ENCODE measurements at places on chromosomes 5 and 9. TPM values are rescaled to one million over a fixed set of nuclear protein-coding genes. Genes with fewer than 3 reads are reported as not detected.
A peak's percentile ranks its signal among the peaks of the same experiment; 100 is the strongest.

- H3K4me1 ChIP-seq, result peaks cover 14% of the 10 kb centered on the region
- H3K36me3 ChIP-seq, result peaks cover 49% of the 10 kb centered on the region
- H3K27me3 ChIP-seq, result no peaks in the 10 kb centered on the region
- no peak overlapping the region for H3K27ac ChIP-seq
Measured at GRCh38 chr5:138182808-138183207, 3.9 kb downstream of the KIF20A start.

Gene PPP2R2B
- total RNA-seq, result not detected

Gene CYLC2
- total RNA-seq, result not detected

DNA sequence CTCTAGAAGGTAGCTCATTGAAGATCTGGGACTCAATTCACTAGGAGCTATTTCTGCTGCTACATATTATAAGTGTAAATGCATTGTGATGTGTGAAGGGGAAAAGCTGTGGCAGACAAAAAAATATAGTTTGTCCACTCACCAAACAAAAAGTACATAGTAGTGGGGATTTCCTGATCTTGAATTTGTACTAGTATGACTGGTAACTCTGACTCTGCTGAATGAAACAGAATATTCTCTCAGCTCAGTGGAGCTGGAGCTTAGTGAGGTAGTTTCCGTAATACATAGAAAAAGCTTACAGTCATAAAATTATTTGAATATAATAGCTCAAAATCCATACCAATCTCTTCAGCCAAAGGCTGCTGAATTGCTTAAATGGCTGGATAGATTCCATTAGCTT is 455.6 kb upstream of the CD180 start:
- no peaks in the 10 kb centered on the region for H3K36me3 ChIP-seq
- no peak overlapping the region for H3K27ac ChIP-seq
- no peak for DNase-seq
- no peaks in the 10 kb centered on the region for H3K4me1 ChIP-seq
- H3K27me3 ChIP-seq, result no peaks in the 10 kb centered on the region

DNA sequence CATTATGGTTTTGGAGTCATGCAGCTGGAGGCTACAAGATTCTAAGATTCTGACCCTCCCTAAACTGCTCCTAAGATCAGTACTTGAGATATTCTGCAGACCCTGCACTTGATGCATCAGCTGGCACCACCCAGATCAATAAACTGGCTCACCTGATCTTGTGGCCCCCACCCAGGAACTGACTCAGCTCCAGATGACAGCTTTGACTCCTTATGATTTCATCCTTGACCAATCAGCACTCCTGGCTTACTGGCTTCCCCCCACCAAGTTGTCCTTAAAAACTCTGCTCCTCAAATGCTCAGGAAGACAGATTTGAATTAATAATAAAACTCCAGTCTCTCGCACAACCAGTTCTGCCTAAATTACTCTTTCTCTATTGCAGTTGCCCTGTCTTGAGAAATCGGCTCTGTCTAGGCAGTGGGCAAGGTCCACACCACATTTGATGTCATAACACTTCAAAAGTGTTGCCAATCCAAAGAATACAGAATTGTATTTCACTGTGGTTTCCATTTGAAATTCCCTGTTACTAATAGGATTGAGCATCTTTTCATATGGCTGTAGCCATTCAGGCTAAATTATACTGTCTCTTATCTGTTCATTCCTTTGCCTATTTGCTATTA is 14.8 kb upstream of the SLC30A5 start:
- H3K4me1 ChIP-seq, result peaks cover 5% of the 10 kb centered on the region
- peaks cover 6% of the 10 kb centered on the region for H3K36me3 ChIP-seq
- no peak overlapping the region for H3K4me3 ChIP-seq
- DNase-seq, result no peak
- no peaks in the 10 kb centered on the region for H3K27me3 ChIP-seq
- no peak overlapping the region for H3K27ac ChIP-seq

DNA sequence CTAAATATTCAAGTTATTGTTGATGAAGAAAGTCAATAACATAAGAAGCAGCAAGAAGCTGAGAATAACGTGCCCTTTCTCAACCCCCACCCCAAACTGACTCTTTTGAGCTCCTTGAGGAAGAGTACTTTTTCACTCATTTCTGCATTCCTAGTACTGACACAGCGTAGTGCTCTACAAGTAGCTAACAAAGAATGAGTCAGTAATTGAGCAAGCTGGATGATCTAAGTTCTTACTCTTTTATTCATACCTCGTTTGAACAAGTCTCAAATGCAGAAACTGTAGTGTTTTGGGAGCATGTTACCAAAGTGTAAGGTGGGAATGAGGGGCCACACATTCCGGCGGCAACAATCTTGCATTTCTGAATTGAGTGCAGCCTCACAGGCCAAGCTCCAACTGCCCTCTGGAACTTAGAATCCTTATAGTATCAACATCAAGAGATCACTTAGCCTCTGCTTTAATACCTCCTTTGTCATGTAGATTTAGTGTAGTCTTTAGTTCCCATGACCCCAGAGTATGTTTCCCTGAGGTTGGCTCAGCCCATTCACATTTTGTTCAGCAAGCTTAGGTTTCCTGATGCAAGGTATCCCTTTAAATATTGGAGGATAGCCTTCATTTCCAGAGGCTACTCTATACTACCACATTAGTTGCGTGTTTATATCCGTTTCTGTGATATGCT is 152.0 kb downstream of the PRR16 start:
- H3K4me3 ChIP-seq, result peak overlapping the region; percentile 1
- H3K4me1 ChIP-seq, result peaks cover 32% of the 10 kb centered on the region
- H3K27me3 ChIP-seq, result no peaks in the 10 kb centered on the region
- peak; percentile 84 for DNase-seq

DNA sequence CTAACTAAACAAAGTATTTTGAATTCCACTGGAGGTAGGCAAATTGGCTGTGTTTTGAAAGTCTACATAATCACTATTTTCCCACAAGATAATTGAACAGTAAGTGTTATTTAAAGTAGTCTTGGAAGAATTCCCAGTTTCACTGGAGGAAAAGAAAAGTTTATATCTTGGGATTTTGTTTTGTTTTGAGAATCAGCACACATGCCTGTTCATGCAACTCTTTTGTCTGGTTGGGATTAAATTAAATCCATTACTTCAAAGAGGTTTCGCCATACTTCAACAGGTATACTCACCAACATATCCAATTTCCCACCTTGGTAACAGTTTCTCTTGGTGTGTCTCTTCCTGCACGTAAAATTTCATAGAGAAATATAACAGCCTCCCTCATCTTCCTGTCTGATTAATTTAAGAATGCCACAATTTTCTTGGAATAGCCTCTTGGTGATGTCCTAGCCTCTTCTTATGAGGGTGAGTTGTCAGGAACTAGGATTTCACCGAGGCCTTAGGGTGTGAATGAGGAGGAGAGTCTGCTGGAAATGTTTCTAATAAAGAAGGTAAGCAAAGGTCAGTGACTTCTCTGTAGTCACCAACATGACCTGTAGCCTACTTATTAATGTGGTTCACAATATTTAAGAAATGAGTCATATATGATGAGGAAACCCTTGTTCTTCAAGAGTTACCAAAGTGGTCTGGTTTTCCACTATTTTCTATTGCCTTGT is 48.1 kb downstream of the ITGA2 start:
- H3K27ac ChIP-seq, result peak overlapping the region; percentile 76
- peaks cover 31% of the 10 kb centered on the region for H3K4me1 ChIP-seq
- peak overlapping the region; percentile 6 for H3K4me3 ChIP-seq
- peaks cover 5% of the 10 kb centered on the region for H3K36me3 ChIP-seq
- no peaks in the 10 kb centered on the region for H3K27me3 ChIP-seq
- DNase-seq, result peak; percentile 91

GRCh38 chr9:131036529-131037334 is 27.8 kb downstream of the LAMC3 start:
- H3K4me3 ChIP-seq, result no peak overlapping the region
- DNase-seq, result no peak
- peaks cover 22% of the 10 kb centered on the region for H3K27me3 ChIP-seq
- no peak overlapping the region for H3K27ac ChIP-seq
- H3K4me1 ChIP-seq, result no peaks in the 10 kb centered on the region

GRCh38 chr5:141465351-141465750 is 10.4 kb upstream of the PCDHGC3 start:
- no peak overlapping the region for H3K4me3 ChIP-seq
- H3K27me3 ChIP-seq, result no peaks in the 10 kb centered on the region

Gene TMEFF1
- total RNA-seq, result 0.28 TPM

GRCh38 chr9:115883467-115884329 is 269.9 kb upstream of the PAPPA start:
- no peaks in the 10 kb centered on the region for H3K27me3 ChIP-seq
- DNase-seq, result peak; percentile 86
- H3K36me3 ChIP-seq, result no peaks in the 10 kb centered on the region
- no peak overlapping the region for H3K27ac ChIP-seq
- peaks cover 6% of the 10 kb centered on the region for H3K4me1 ChIP-seq

GRCh38 chr5:38467353-38468040 is 88.9 kb downstream of the LIFR start:
- H3K27ac ChIP-seq, result no peak overlapping the region
- H3K4me3 ChIP-seq, result no peak overlapping the region
- H3K36me3 ChIP-seq, result no peaks in the 10 kb centered on the region
- H3K27me3 ChIP-seq, result no peaks in the 10 kb centered on the region

Gene NACC2
- total RNA-seq, result 20.2 TPM

GRCh38 chr5:19615661-19616060 is 372.3 kb downstream of the CDH18 start:
- H3K4me3 ChIP-seq, result no peak overlapping the region
- H3K27ac ChIP-seq, result no peak overlapping the region
- no peaks in the 10 kb centered on the region for H3K36me3 ChIP-seq
- no peak for DNase-seq

GRCh38 chr5:124701016-124701415 is 45.4 kb downstream of the ZNF608 start:
- H3K27ac ChIP-seq, result no peak overlapping the region
- H3K36me3 ChIP-seq, result peaks cover 9% of the 10 kb centered on the region
- DNase-seq, result no peak

Gene CCDC192
- not detected for total RNA-seq

DNA sequence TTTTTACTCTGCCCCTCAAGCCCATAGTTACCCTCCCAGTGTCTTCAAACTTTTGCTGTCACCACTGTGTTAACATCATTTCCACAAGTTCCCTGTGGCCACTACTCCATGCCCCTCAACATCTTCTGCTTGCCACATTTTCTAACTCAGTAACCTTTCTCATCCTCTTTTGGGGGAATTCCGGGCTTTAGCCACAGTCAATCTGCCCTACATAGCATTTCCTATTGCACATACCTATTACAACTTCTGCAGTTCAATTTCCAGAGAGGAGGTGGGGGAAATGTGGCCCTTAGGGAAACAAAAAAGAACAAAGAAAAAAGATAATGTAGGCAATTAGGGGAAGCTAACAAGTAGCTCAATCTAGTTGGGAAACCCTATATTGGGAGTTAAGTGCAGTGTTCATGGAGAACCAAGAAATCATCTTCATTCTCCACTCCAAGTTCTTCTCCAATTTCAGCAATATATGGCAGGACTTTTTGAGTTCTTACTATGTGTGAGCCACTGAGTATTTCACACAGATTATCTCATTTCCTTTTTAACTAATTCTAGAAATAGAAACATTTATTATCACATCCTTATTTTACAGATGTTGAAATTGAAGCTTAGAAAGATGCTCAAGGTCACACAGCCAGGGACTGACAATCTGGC is 40.2 kb upstream of the LPAR1 start:
- H3K27ac ChIP-seq, result no peak overlapping the region
- H3K36me3 ChIP-seq, result no peaks in the 10 kb centered on the region
- no peaks in the 10 kb centered on the region for H3K4me1 ChIP-seq
- H3K27me3 ChIP-seq, result no peaks in the 10 kb centered on the region
- H3K4me3 ChIP-seq, result no peak overlapping the region

DNA sequence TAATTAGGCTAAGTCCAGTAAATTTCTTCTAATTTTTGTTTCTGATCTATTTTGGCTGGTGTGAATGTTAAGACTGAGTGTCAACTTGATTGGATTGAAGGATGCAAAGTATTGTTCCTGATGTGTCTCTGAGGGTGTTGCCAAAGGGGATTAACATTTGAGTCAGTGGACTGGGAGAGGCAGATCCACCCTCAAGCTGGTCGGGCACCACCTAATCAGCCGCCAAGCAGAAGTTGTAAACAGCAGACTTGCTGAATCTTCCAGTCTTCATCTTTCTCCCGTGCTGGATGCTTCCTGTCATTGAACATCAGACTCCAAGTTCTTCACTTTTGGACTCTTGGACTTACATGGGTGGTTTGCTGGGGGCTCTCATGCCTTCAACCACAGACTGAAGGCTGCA is 21.4 kb upstream of the MLLT3 start:
- no peaks in the 10 kb centered on the region for H3K36me3 ChIP-seq
- no peak overlapping the region for H3K27ac ChIP-seq
- H3K27me3 ChIP-seq, result peaks cover 54% of the 10 kb centered on the region
- H3K4me3 ChIP-seq, result no peak overlapping the region
- DNase-seq, result no peak
- H3K4me1 ChIP-seq, result peaks cover 6% of the 10 kb centered on the region

Gene ANGPTL2
- total RNA-seq, result not detected

GRCh38 chr5:76298852-76299251 is 104.2 kb upstream of the IQGAP2 start:
- H3K4me3 ChIP-seq, result no peak overlapping the region
- no peaks in the 10 kb centered on the region for H3K4me1 ChIP-seq
- H3K27ac ChIP-seq, result no peak overlapping the region
- H3K27me3 ChIP-seq, result peaks cover 14% of the 10 kb centered on the region
- no peaks in the 10 kb centered on the region for H3K36me3 ChIP-seq
- no peak for DNase-seq

- no peak overlapping the region for H3K27ac ChIP-seq
- H3K4me3 ChIP-seq, result no peak overlapping the region
- H3K27me3 ChIP-seq, result no peaks in the 10 kb centered on the region
Measured at GRCh38 chr9:109488351-109488750, 9.8 kb downstream of the PTPN3 start.

Gene OR13J1
- total RNA-seq, result not detected

Gene HK3
- total RNA-seq, result not detected

GRCh38 chr5:14330729-14331385 is 187.7 kb downstream of the TRIO start:
- no peaks in the 10 kb centered on the region for H3K27me3 ChIP-seq
- no peak overlapping the region for H3K27ac ChIP-seq
- no peaks in the 10 kb centered on the region for H3K4me1 ChIP-seq
- DNase-seq, result no peak
- peaks cover 48% of the 10 kb centered on the region for H3K36me3 ChIP-seq

DNA sequence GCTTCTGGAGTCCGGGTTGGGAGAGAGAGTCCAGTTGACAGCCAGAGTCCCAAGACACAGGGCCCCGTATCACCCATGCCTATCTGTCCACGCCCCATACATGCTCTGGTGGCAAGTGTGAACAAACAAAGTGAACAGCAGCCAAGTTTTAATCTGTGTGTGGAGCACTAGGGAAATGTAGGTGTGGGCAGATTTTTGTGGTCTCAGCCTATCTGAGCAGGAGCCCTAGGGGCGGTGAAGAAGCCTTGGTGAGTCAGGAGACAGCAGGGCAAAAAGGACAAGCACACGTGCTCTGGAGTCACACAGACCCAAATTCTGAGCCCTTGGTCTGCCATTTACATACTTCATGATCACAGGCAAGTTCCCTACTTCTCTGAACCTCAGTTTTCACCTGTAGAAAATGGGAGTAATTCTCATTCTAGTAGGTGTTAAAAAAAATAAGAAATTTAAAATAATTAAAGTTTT is 23.2 kb downstream of the EGR1 start:
- no peaks in the 10 kb centered on the region for H3K27me3 ChIP-seq
- peaks cover 43% of the 10 kb centered on the region for H3K4me1 ChIP-seq
- H3K4me3 ChIP-seq, result peak overlapping the region; percentile 6

GRCh38 chr5:125530833-125531615 is 784.6 kb upstream of the ZNF608 start:
- H3K27ac ChIP-seq, result no peak overlapping the region
- H3K4me1 ChIP-seq, result peaks cover 14% of the 10 kb centered on the region
- no peak for DNase-seq

Measured in MCF 10A (cell line).